Fibroblast of skin of scalp (primary cell): ENCODE measurements at places on chromosomes 1 and 21.

DNA sequence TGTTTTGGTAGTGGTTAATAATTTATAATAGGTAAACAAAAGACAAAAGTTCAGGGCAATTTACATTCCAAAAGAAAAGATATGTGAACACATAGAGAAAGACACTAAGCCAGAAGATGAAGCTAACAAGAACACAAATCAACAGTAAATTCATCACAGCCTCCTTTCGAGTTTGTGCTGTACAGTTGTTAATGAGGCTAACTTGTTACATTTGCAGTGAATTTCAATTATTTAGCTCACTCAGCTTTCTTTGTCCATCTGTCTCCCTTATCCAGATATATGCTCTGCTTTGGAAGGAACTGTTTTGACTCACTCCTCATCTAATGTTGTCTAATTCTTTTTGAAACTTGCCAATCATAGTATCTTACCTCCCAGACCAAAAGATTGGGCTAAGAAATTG lies 423.3 kb upstream of the OLFM3 start:
- DNase-seq: no peak

DNA sequence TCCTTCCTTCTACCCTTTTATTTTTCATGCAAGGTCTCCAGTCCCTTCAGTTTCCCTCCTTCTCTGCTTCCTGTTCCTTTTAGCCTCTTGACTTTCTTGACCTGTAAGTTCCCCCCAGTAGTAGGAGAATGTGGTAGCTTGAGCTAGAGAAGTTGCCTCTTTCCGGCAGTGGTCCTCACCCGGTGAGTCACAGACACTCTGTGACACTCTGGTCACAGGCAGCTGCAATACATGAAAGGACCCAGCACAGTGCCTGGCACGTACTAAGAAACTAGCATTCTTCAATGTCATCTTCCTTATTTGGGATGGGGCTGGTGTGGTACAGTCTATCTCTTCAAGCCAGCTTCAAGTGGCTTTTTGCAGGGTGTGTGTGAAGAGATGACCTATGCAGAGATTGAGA lies 16.0 kb downstream of the PFKFB2 start:
- no peak for DNase-seq

DNA sequence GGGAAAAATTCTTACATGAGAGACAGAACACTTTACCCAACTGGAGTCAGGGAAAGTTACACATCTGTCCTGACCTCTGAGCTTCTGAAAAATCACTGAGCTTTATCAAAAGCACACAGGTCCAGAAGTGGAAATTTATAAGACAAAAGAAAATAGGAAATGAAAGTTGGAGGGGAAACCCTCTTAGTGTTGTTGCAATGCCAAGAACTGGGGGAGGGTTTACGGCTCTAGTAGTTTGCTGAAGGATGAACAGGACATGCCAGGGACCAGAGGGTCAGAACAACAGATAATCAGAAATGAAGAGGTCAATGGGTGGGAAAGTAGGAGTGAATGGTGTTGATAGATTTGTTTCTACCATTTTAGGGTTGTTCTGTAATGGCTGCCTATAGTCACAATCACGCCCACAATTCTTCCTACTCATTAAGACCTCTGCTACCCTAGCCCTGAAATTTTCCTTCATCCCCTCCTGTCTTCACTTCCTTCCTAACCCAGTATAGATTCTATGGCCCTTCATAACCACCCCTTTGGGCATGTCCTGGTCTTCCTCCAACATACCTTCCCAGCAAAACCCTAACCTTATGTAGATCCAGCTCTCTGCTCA lies 30.3 kb upstream of the FMOD start:
- DNase-seq: no peak

GRCh38 chr1:227730630-227731151 lies 4.4 kb downstream of the JMJD4 start:
- no peak for DNase-seq

- peak; percentile 58 for DNase-seq
Observed at GRCh38 chr1:12435639-12436344, 182.2 kb downstream of the DHRS3 start.

- DNase-seq: peak; percentile 20
Observed at GRCh38 chr1:222240536-222241181, 307.2 kb downstream of the HHIPL2 start.
